Mucosa of gallbladder (tissue), 1 donor: ENCODE measurements at places on chromosomes 16 and 17. TPM values are rescaled to one million over a fixed set of nuclear protein-coding genes. Genes with fewer than 3 reads are reported as not detected.
A peak's percentile ranks its signal among the peaks of the same experiment; 100 is the strongest.

The EME2 gene
- 31.9 TPM for total RNA-seq

The RNF43 gene
- total RNA-seq = 19.0 TPM

The SREBF1 gene
- 129 TPM for total RNA-seq

The PHOSPHO1 gene
- total RNA-seq = 0.23 TPM

GRCh38 chr17:57011491-57012015 lies 33.6 kb downstream of the SCPEP1 start:
- no peak for DNase-seq

GRCh38 chr17:6249732-6250131 lies 179.6 kb downstream of the WSCD1 start:
- no peak for DNase-seq

- no peak for DNase-seq
These were observed 27.5 kb downstream of the KIFC3 start for GRCh38 chr16:57774705-57775285.

DNA sequence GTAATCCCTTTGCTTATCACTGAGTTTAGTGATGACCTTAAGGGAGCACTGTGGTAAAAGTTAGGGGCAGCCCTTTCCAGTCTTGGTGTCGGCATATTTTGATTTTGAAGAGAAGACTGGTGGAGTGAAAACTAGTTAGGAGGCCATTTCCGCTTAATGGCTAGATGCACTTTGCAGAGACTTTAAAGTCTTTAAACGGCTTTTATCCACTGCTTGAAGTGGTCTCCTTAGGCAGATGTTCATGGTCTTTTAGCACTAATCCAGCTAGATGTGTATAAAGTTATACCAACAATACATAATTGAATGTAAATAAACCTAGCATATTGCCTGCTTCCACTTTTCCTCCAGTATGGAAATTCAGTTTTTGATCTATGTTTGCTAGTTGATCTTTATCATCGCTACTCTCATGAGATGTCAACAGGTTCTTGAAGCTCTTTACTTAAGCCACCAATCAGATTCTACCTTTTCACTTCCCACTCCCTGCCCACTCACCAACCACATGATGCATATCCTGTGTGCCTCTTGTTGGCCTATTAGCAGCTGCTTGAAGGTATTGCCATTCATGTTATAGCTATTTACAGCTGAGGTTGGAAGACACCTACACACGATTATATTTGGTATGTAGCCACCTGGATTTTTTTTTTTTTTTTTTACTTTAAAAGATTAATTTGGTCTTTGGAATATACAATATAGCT lies 132.0 kb downstream of the NLK start:
- DNase-seq = no peak

- peak; percentile 74 for DNase-seq
These were observed 1.4 kb upstream of the ALDOA start for GRCh38 chr16:30063893-30064728.
